Germinal center (tissue), 1 donor: ENCODE measurements at places on chromosomes 2 and 18.

DNA sequence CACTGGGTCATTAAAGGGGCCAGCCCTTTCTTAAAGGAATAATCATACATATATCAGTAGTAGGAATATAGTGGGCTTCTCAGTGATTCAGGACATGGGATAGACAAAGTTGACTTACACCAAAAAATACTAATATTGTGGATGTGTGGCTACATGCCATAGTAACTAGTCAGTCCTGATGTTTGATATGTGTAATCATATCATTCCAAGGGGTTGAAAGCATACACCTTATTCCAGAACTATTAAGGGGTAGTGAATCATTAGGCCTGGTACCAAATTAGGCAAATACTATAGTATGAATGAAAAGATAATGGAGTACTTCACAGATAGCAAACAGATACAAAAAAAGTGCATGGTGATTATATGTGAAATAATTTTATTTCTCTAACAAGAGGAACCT lies 814.9 kb upstream of the NRXN1 start:
- DNase-seq: no peak

GRCh38 chr2:229980431-229981184 lies 58.3 kb downstream of the FBXO36 start:
- DNase-seq: no peak

GRCh38 chr2:172287605-172288315 lies 139.6 kb upstream of the ITGA6 start:
- no peak for DNase-seq

DNA sequence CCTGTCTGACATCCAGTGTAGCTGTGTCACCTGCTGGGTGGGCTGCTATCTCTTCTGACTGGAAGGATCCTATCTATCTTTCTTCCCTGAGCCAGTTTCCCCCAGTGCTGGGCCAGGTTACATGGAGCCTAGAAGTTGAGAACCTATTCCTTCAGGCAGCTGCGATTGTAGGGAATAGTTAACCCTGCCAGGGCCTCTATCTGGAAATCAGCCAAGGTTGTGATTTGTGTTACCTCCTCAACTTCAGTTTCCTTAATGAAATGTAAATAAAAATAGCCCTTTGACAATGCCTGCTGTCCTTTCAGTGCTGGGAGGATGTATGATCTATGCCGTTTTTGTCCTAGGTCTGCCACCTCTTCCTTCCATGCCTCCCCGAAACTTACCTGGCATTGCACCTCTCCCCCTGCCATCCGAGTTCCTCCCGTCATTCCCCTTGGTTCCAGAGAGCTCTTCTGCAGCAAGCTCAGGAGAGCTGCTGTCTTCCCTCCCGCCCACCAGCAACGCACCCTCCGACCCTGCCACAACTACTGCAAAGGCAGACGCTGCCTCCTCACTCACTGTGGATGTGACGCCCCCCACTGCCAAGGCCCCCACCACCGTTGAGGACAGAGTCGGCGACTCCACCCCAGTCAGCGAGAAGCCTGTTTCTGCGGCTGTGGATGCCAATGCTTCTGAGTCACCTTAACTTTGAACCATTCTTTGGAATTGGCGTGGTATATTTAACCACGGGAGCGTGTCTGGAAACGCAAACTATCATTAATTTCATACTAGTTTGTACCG lies 36.6 kb downstream of the GORASP2 start:
- DNase-seq: no peak

DNA sequence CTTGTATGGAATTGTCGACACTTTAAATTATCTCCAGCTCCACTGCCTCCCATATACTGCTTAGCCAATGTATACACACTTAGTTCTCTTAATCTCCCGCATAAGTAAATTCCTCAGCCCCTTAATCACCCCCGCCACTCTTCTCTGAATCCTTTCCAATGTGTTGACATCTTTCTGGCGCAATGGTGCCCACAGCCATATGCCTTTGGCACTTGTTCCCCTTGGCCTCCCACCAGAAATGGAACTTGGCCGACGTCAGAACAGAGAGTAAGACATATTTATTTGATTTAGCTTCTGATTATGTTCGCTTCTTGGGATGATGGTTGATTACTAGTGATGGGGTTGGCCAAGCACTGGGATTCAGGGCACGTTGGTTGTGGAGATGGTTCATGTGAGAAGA lies 1089.3 kb upstream of the CELF4 start:
- no peak for DNase-seq

- no peak for DNase-seq
Measured at GRCh38 chr2:41830600-41830999, 217.2 kb upstream of the PKDCC start.

DNA sequence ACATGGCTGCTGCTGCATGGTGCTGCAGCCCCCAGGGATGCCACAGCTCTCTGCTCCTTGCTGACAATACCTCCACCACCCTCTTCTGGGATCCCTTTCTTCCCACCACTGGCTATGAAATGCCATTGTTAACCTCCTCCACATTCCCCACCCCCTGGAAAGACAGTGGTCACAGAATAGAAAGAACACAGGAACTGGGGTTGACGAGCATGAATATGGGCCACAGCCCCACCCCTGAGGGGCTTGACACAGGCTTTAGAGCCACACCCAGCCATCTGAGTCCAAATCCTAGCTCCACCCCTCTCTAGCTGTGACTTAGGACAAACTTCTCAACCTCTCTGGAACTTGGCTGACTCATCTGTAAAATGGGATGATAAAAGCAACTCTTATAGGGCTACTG lies 47.3 kb downstream of the TMEM163 start:
- no peak for DNase-seq

DNA sequence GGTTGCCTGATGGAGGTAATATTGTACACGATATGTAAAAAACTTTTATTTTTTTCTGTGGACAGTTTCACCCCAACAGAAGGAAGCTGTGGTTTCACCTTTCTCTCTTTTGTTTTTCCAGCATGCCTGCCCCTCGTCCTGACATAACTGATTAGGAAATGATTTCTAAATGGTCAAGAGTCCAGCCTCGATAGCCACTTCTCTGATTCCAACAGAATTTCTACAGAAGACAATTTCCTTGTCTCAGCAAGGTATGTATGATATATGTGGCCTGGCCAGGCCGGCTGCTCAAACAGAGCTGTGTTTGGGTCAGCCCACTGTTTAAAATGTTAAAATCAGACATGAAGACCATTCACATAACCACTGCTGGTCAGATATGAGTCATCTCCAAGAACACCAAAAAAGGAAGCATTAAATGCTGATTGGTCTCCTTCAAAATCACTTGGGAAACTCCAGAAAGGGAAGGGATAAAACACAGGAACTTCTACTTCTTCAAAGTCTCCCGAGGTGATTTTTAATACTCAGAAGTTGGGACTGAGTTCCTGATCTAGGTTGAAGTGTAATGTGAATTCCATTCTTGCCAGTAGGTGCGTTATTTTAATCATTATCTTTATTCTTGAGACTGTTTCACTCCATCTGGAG lies 22.3 kb downstream of the ATP8B1 start:
- DNase-seq: no peak

DNA sequence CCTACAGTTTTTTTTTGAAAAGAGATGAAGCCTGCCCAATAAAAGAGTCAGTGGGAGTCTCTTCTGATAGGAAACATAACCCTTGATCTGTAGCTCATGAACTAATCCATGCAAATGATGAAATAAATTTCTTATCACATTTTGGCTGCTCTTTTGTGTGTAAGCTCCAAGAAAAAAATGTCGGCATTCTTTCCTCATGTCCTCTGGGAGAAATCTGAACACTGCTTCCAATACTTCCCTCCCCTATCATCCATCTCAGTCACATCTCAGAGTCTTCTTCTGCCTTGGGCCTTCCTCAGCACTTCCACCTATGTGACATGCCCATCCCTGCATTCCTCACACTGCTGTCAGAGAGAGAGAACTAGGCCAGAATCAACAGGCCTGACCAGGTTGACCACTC lies 395.7 kb upstream of the ST6GAL2 start:
- DNase-seq: no peak

DNA sequence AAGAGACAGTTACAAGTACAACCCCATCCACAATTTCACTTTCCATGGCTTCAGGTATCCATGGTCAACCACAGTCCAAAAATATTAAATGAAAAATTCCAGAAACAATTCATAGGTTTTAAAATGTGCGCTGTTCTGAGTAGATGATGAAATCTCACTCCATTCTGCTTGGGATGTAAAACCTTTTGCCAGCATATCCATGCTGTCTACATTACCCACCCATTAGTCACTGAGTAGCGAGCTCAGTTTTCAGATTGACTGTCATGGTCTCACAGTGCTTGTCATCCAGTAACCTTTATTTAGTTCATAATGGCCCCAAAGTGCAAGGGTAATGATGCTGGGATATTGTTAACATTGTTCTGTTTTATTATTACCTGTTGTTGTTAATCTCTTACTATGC lies 40.5 kb downstream of the SMAD4 start:
- no peak for DNase-seq

DNA sequence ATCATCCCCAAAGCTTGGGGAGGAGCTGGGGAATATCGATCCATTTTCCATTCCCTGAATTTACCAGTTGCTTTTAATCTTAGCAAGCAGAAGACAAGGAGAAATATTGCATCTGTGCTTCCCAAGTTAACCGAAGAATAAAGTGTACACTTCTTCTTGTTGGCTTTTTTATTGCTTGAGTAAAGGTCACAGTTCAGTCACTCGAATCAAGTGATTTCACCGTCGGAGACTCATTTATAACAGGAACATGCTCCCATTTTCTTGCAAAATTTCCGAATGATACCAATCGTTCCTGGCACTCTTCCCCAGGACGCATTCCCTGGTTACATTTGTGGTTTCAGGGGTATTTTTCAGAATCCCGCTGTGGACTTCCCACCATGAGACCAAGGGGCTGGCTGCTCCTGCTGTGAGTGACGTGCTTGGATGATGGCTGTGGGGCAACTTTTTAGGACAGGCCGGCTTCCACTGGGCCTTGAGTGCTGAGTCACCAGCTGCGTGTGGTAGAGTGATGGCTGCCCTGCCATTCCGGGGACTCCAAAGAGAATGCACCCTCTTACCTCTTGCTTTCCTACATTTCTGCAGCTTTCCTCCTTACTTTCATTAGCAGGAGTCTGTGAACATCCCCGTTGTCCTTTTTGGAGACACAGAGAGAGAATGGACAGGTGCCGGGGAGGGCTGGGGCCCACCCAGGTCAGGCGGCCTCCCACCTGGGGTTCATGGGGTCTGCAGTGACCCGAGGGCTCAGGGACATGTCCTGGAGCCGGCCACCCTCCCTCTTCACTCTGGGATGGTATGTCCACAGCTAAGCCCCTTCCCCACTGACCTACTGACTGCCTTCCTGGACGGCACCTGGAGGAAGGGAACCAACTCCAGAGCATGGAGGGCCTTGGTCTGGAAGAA lies 60.7 kb upstream of the HDAC4 start:
- DNase-seq: no peak

DNA sequence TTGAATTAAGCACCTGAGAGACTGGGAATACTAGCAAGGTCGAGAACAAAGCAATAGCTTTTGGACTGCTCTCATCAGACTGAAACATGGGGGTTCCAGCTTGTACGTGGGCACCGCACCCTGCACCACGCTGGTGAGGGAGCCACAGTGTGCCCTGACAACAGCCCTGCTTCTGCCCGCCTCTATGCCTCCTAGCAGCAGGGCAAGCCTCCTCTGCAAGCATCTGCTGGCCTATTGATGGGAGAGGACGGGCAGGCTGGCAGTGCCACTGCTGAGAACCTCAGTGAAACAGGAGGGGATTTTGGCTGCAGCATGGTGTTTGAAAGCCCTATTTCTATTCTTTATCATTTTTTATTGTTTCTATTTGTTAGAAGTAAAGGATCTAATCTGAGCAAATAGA lies 146.1 kb upstream of the OTOS start:
- DNase-seq: no peak

- DNase-seq: no peak
Measured at GRCh38 chr2:202165945-202166344, 72.5 kb downstream of the SUMO1 start.

GRCh38 chr18:41537666-41538065 lies 417.4 kb upstream of the PIK3C3 start:
- no peak for DNase-seq
